ENCODE measurements at places on chromosomes 1 and 21.
A peak's percentile ranks its signal among the peaks of the same experiment; 100 is the strongest.

- peak; percentile 89 for DNase-seq
These were observed 22.9 kb downstream of the UMODL1 start for GRCh38 chr21:42093991-42094421.

GRCh38 chr21:44929799-44930542 is 9.3 kb upstream of the ITGB2 start:
- no peak for DNase-seq

DNA sequence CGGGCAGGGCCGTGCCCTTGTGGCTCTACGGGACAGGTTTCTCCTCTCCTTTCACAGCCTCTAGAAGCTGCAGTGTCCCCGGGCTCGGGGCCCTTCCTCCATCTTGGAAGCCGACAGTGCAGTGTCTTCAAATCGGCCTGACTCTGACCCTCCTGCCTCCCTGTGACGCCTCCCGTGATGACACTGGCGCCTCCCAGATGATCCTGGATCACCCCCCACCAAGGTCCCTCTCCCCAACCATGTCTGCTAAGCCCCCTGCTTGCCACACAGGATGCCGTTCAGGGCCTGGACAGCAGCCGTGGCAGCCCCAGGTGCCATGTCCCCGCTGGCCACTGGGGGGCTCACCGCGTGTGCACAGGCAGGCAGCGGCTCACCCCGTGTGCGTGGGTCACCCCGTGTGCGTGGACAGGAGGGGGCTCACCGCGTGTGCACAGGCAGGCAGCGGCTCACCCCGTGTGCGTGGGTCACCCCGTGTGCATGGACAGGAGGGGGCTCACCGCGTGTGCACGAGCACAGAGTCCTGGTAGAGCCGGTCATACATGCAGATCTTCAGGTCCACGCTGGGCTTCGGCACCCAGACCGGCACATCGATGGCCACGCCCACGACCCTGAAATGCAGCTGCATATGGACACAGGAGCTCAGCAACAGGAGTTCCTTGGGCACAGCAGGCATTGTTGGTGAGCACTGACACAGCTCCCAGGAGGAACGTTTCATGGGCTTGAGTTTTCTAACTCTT is 24.9 kb upstream of the TMEM52 start:
- no peak for DNase-seq

DNA sequence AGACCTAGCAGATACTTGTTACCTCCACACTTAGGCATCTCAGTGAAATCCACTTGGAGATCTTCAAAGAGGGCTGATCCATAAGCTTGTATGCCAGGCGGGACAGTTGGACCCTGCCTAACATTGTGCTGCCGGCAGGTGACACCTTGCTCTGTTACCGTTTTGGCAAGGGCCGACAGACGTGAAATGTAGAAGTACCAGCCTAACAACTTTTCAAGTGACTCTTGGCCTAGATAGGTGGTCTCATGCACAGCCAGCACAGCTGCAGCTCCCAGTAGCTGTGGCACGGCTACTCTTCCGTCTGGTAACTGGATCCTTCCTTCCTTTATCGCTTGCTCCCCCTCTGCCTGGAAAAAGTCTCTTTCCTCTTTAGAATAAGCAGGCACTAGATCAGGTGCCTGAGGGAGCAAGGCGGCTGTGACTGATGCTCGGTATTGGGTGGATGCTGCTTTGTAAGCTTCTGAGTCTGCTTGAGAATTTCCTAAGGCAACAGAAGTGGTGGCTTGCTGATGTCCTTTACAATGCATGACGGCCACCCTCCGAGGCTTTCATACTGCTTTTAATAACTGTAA is 713.5 kb downstream of the AMY1C start:
- no peak for DNase-seq

- no peak for DNase-seq
These were observed 239.0 kb upstream of the PTBP2 start for GRCh38 chr1:96482616-96483015.

GRCh38 chr1:110237386-110238152 is 27.5 kb downstream of the KCNC4 start:
- DNase-seq: no peak

DNA sequence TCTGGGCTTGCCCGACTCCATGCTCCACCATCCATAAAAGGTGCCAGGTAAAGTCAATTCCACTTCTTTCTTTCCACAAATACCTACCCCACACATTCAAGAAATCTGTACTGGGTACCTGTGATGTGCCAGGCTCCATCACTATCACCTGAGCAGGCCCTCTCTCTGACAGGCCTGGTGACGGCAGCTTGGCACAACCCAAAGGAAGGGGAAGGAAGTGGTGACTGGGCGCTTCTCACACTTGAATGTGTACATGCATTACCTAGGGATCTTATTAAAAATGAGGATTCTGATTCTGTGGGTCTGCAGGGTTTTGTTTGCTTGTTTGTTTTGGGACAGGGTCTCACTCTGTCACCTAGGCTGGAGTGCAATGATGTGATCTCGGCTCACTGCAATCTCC is 7.5 kb downstream of the HTR1D start:
- DNase-seq: no peak

DNA sequence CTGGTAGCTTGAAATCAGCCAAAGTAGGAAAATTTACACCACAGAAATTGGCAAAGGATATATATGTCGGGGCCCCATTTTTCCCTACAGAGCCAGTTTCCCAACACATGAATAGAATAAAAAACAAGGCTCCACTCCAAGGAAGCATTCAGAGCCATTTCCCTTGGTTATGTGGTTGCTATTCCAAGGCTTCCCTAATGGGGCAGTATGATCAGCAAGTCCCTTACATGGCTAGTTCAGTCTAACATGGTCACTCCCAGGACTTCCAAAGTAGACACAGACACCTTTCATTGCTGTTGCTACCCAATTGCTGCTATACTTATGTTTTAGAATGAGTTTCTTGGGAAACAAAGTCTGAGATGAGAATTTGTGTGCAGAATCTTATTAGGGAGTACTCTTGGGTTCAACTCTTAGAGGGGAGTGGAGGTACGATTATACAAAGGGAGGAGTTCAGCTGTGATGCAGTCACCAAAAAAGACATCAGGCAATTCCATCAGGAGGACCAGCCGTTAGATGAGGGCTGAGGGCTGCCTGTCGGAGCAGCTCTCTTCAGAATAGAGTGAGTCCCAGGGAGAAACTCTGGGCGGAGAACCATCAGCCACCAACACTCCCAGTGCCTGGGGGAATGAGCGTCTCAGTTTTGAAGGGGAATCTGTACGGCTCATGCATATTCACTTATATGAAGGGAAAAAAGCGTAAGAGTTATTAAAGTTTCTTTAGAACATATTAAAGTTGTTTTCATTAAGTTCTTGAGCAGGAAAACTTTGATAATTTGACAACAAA is 92.9 kb downstream of the C21orf91 start:
- no peak for DNase-seq

GRCh38 chr1:160880216-160880615 is 4.8 kb downstream of the ITLN1 start:
- no peak for DNase-seq

- DNase-seq: no peak
These were observed 383.2 kb upstream of the ZRANB2 start for GRCh38 chr1:71464016-71464415.

DNA sequence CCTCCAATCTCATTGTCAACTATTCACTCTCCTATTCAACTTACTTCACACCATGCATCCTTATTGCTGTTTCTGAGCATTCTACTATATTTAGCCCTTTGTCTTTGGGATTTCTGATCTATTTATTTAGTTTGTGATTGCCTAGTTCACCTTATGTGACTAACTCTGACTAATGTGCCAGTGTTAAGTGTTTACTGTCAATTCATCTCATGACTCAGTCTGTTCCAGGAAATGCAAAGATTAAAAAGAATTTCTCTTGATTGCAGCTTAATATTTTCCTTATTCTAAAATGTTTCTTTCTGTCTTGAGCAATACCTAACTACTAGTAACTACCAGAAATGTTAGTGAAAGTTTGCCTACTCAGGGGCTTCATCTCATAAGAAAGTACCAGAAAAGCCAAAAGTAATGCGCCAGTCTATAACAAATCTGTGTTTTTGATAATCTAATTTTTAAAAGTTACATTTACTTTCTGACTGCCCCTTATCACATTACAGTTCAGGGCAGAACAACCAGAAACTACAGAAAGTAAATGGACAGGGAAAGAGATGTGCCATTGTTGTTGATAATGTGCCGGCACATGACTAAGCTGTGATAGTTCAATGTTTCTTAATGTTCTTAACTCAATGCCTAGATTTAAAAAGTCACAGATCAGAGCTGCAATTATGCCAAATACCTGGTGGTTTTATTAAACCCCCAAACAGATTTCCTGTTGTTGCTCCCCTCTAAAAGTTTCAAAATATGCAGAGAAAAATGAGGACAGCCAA is 556.5 kb downstream of the PTBP2 start:
- DNase-seq: peak; percentile 48

DNA sequence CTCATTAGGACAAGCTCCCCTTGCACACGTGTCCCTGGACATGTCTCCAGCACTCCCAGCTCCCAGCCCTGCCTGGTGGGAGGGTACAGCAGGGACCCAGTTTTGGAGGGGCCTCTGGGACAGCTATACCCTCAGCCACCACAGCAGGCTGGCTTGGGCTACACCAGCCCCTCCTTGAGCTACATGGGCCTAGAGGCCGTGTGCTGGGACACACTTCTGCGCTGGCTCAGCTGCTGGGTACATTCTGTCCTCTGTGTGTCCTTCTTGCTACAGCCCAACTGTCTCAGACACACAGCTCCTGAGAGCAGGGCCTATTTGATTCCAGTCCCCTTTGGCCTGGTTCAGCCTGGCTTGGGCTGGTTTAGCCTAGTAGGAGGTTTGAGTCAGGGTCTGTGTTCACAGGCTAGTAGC is 26.7 kb downstream of the DMAP1 start:
- DNase-seq: no peak

GRCh38 chr1:151145304-151146071 is 943 bp downstream of the SEMA6C start:
- DNase-seq: no peak

DNA sequence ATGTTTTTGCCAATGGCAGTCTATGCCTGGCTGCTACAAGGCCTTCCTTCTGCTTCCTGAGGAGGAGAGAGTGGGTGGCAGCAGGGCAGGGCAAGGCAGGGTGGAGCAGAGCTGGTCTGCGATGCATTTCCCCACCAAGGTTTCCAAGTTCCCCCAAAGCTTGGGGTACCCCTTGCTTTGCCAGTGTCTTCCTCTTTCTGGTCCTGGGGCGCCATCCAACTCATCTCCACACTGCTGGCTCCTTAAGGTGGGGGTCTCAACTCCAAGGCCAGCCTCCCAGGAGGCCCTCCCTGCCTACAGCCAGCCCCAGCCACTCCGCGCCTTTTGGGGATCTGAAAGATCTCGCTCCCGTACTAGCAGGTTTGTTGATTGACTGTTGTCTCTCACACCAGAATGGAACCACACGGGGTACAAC is 3.9 kb upstream of the SKI start:
- no peak for DNase-seq

DNA sequence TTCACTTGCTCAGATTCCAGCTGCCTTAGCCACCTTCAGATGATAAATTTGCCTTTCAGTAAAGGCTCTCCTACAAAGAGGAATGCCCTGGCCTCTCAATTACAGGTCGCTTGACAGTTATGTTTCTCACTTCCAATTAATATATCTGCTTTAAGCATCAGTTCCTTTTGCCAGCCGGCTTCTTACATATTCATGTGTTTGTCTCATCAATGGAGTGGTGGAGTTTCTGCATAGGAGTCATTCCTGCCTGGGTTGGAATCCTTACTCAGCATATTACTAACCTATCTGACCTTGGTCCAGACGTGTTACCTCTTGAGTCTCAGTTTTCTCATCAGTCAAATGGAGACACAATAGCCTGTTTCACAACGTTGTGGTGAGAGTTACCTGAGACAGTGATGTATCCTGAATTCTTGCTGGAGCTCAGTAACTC is 9.4 kb upstream of the SESN2 start:
- DNase-seq: no peak

DNA sequence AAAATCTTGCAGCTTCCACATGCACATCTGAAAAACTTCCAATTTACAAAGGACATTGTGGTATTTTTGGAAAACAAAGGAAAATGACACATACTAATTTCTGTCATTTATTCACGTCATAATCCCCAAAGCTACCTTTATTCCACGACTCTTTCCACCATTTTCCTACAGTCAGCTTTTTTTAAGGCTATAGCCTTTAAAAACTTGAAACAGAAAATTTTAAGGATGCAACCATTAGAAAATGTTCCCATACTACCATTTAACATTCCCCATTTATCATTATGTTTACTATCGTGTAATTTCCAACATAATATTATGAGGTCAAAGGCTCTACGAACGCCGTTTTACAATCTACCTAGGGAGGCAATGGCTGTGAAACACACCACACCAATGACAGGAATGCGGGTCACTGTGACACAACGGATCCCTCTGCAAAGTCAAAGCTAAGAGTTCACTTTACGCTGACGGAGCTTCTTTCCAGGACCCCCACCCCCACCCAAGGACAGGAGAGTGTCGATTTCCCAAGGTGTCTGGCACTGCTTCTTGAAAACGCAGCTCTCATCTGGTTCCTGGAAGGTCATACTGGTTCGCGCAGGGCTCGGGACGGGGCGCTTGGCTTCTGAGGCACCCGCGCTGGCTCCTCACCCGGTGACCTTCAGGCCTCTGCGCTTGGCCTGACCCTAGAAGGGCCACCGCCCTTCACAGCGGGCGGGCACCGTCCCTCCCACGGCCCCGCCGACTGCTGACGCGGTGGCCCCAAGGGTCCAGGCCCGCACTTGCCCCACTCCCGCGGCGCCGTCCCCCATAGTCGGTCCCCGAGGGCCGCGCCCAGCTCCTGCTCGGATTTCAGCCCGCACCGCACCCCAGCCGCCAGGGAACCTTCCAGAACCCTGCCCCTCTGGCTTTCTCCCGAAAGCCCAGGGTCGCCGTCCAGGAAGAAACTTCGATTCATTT is 50.5 kb upstream of the ATF3 start:
- DNase-seq: no peak

- DNase-seq: no peak
These were observed 351.2 kb downstream of the MATN1 start for GRCh38 chr1:30371888-30372791.

DNA sequence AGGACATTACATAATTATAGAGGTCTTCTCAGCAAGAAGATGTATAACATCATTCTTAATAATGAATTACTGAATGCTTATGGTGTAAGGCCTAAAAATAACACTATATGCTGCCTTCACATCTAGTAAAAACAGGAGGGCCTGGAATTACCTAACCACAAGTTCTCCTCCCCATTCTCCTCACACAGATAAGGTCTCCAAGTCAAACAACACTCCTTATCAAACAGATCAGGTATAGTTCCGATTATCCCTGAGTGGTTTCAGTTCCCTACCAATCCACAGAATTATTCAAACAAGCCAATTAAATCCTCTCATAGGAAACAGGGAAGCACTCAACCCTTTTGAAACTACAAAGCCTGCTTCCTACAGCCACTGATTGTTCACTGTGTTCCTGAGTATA is 4.0 kb upstream of the AGBL4 start:
- DNase-seq: no peak

DNA sequence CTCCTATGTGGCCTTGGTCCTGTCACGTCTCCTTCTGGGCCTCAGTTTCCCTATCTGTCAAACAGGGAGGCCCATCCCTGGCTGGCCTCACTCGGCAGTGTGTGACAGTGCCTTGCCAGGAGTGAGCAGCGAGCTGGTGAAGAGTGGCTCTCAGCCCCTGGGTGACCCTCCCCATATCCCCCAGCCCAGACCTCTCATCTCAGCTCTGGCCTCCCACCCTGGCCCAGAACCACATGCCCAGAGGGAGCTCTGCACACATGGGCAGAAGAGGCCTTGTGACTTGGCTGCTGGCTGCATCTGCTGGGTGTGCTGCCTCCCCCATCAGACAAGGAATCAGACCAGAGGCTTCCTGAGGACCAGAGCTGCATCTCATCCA is 19.5 kb upstream of the PADI1 start:
- DNase-seq: no peak

All from non-pigmented ciliary epithelial cell (primary cell).